Thyroid gland (tissue), 4 donors: ENCODE measurements at places on chromosomes 6 and 20. TPM values are rescaled to one million over a fixed set of nuclear protein-coding genes. Genes with fewer than 3 reads are reported as not detected.

GRCh38 chr20:33684533-33685327 is 1.5 kb downstream of the E2F1 start:
- H3K27me3 ChIP-seq = no peaks in the 10 kb centered on the region
- H3K4me3 ChIP-seq = no peak overlapping the region
- H3K4me1 ChIP-seq = peaks cover 5% of the 10 kb centered on the region

DNA sequence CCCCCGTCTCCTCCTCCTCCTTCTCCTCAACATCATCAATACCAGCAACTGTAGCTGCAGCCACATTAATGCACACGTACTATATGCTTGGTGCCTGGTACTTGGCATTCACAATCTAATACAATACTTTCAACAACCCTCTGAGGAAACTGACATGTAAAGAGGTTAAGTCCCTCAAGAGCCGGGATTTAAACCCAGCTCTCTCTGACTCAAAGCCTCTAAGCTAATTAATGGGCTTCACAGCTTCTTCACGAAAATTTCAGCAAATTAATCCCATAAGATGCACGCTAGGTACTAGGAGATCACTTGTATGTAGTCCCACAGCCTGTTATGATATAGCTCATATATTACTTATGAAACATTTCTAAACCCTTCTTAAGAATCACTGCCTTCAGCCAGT is 73.1 kb upstream of the IPCEF1 start:
- H3K36me3 ChIP-seq = no peaks in the 10 kb centered on the region
- no peak overlapping the region for H3K4me3 ChIP-seq

Gene MAFB
- total RNA-seq = 45.0 TPM

DNA sequence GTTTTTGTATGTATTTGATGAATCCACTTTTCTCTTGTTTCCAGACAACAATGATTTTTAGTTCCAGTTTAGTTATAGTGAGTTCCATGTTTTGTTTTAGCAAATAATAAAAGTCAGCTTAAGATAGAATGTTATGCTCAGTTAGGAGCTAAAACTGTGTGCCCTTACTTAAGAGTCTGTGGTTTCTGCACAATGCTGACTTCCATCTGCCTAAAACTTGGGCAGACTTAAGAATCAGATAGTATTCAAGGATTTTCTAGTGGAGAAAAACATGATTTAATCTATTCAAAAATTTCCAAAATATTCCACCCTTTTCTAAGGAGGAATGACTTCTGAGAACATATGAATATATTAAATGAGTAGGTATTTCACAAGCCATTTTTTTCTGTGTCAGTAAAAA is 32.8 kb downstream of the LAMA4 start:
- no peak for DNase-seq
- no peak overlapping the region for H3K27ac ChIP-seq
- peaks cover 6% of the 10 kb centered on the region for H3K4me1 ChIP-seq

DNA sequence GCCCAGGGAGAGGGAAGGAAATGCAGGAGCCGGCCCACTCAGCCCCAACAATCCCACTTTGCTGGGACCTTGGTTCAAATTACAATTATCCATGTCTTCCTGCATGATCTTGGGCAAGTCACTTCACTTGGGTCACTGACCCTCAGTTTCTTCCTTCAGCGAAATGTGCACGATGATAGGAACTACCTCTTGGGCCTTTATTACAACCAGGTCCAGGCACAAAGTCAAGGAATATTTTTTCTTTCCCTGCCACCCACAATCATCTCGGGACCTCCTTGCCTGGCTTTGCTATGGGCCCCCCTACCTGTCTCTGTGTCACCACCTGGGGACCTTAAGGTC is 358 bp upstream of the PLTP start:
- H3K36me3 ChIP-seq = no peaks in the 10 kb centered on the region
- H3K4me1 ChIP-seq = peaks cover 22% of the 10 kb centered on the region
- peak overlapping the region; percentile 71 for H3K27ac ChIP-seq
